GM12892 (cell line): ENCODE measurements at places on chromosomes 7 and 10.

- no peak for DNase-seq
These were observed 15.1 kb downstream of the GNA12 start for GRCh38 chr7:2829040-2829439.

DNA sequence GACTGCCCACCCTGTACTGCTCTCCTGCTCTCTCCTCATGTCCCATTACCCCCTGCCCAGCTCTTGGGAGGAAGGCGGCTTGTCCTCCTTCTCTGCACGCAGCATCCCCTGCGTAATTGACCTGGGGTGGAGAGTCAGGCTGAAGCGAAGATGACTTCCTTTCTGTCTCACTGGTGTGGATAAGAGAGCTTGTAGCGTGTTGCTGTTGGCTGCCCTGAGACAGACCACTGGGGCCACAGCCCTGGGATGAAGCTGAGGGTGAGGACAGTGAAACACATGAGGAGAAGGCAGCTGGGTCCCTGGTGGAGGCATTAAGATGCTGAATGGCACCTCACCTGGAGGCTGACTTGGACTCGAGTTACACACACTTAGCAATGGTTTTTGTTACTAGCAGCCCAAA is 310.3 kb upstream of the ZNF32 start:
- no peak for DNase-seq

DNA sequence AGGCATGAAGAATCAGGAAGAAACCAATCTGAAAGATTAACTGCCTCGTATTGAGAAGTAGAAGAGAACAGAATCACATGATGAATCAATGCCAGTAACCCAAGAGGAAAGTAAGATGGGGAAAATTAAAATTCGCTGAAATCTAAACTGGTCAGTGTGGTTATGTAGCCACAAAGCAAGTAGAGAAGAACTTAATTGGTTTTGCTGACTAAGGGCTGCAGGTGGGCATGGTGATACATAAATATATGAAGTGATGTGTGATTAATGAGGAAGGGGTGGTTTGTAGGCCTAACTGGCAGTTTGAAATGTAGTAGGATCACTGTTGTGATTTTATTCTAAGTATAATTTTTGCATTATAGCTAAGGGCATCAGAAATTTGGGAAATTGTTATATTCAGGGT is 83.5 kb upstream of the LRRTM3 start:
- DNase-seq: no peak

DNA sequence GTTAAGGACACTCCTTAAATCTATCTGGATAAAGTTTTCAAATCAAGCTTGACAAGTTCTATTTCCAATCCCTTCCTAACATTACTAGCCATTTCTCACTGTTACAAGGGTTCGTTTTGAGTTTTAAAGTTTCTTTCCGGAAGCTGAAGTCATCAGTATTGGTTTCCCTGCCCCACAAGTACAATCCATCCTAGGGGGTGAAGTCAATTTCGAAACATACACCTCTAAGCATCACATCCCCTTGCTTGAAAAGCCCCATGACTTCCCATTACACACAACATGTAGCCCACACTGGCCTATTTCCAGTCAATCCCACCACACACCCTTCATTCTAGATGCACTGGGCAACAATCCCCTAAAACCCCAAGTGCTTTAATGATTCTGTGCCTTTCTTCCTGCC is 13.0 kb downstream of the DPY19L1 start:
- no peak for DNase-seq

GRCh38 chr10:30637881-30638467 is 8.4 kb upstream of the LYZL2 start:
- DNase-seq: no peak

DNA sequence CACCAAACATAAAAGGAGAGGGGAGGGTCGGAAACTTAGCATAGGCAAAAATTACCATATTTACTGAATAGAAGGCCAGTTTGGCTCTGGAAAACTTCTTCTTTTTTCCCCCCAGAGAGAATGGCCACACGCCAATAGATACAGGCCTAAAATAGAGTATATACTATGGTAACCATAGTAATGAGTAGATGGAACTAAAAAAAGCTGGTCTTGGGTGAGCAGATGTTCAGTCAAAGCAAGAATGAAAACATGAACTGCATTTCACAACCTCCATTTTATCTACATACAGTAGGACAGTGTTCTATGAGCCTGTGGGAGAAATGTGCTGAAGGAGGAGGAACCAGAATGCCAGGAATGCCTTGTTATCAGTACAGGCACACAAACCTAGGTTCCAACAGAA is 141.7 kb upstream of the SEMA3A start:
- DNase-seq: no peak

- no peak for DNase-seq
These were observed 26.4 kb upstream of the SRGN start for GRCh38 chr10:69061305-69062161.

DNA sequence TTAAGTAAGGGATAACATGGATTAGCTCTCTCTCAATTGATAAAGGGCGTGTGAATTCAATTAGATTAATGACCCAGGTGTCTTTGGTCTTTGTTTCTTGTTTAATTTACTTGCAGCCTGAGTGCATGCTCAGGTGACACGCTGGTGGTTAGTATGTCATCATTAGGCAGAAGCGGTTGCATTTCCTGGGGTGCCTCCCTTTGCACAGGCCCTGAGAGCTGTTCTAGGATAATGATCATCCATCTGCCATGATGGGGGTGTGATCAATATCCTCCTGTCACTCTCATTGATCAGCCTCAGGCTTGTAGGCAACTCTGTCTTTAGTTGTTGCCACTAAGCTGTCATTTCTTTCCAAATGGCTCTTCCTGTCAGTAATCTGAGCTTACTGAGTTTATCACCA is 99.6 kb upstream of the NPS start:
- no peak for DNase-seq

DNA sequence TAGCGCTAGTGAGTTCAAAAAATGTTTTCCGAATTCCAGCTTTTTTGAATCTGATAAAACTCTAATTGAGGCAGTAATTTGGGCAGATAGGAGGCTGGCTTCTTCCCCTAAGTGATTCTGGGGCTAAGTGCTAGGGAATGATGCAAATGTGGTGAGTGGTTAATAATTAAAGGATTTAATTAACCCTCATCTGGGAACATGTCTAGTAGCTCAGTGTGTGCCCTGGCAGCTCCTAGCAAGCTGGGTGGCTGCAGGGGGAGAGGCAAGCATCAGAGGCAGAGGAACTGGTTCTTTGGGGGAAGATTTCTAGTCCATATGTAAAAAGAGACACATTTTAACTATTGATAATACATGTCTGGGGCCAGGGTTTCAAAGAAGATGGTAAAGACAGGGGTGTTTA is 354.5 kb downstream of the WDR11 start:
- DNase-seq: no peak

DNA sequence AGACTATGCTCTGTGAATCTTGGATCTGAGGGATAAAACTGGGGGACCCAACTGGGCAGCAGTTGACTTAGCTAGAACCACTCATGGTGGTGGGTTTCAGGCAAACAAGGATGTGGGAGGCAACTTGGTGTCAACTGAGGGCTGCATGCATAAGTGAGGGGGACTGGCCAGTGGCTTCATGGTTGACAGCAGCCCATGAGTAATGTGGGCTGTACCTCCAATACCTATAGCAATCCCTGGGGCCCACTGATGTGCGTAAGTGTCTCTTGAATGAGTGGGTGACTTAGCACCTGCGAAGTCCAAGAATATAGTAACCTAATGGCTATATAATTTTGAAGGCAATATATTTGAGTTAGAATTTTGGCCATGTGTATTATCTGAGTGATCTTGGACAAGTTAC is 13.7 kb upstream of the MAP3K8 start:
- DNase-seq: no peak

GRCh38 chr7:148623586-148624282 is 33.2 kb downstream of the C7orf33 start:
- no peak for DNase-seq

DNA sequence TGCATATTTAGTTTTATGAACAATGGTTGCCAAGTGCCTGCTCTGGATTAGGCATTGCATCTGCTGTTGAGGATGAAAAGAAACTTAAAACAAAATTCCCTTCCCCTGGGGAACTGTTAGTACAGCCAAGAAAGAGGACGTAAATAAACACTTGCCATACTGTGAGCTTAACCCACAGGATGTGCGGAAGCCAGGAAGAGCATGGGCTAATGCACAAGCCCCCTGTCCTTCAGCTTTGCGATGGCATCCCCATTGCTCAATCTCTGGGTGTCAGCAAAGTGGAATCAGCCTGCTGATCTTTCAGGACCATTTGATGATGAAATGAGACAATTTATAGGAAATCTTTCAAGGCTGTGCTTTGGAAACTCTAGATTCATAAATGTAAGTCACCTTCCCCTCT is 399.9 kb upstream of the IGFBP3 start:
- DNase-seq: no peak

DNA sequence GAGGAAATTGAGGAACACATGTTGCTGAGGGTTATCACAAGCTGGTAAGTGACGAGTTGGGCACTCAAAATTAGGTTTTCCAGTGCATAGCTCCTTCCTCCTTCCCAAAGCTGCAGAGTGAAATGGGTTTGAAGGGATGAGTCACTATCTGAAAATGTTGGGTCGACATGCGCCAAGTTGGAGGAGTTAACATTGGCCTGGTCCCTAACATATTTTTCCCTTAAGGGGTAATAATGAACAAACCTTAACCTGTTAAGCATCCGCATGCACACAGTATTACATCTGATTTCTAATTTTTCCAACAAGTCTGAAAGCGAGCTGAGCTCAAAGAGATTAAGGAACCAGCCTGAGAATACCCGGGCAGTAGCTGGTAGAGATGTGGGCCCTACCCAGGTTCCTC is 20.7 kb upstream of the TECTB start:
- no peak for DNase-seq

GRCh38 chr10:65754112-65754511 is 1171.7 kb upstream of the LRRTM3 start:
- no peak for DNase-seq

DNA sequence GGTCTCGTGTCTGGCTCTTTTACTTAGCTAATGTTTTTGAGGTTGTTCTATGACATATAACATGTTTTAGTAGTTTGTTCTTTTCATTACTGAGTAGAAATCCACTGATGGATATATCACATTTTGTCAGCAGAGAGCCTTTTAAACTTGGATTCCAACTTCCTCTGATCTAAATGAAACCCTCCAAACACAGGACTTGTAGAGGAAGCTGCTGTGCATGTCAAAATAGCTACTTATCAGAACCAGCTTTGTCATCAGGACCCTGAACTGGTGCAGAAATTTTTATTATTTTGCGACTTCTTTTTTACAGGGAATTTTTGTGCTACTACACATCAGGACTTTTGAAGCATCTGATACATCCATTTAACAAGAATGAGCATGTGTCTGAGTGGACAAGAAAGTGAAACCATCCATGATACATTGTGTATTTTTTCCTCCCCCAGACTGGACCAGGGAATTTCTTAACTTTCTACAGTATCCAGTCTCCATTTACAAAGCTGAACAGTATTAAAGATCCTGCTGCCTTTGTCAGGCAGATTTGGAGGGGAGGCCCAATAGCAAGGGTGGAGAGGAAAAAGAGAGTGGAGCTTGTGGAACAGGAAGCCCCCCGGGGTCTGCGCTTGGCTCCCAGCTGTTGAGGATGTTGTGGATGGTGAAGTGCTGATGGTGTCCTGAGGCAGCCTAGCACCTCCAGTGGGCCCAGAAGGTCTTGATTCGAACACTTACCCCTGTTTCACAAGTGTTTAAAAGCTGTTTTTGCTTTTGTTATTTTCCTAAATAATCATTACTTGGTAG is 29.3 kb upstream of the MTPAP start:
- DNase-seq: no peak

DNA sequence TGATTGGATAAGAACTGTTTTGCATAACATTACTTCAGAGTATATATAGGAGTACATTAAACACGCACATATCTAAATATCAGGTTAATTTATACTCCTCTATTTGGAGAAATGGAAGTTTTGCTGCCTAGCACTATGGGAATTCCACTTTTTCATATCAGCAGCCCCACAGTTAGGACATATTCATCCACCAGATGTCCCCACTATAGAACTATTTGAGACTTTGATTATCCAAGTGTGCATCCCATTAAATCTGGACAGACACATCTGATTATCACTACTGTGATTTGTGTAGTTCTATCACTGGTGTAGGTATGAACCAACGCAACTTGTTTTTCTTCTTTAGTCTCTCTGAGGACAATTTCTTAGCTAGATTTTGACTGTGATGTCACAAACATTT is 345.7 kb downstream of the THSD7A start:
- DNase-seq: no peak
